ENCODE measurements at places on chromosomes 6 and 20.

DNA sequence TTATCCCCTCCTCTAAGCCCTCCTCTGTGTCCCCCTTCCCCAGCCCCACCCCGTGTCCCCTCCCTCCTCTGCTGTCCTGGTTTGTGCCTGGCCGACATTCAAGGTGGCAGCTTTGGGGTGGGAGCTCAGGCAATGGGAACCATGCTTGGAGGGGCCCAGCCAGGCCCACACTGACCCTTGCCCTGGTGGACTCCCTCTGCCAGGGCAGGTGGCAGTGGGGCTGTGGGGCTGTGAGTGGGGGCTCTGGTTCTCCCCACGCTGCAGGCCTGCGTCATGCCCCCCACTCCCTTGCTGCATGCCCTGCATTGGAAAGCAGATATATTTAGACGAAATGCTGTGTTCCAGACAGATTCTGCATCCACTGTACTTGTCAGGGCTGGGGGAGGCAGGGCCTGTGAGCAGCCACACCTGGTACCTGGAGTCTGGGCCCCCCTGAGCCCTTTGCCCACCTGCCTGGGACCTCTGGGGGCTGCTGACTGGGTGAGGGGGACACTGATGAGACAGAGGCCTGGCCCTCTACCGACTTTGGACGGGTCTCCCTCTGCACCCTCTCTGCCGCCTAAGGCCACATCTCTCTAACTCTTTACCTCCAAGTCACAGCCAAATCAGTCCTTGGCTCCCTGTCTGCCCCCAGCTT, 14.2 kb downstream of the DLGAP4 start:
- DNase-seq, result no peak

GRCh38 chr20:19875376-19876221, 117.5 kb downstream of the RIN2 start:
- no peak for DNase-seq

- no peak for DNase-seq
Observed at GRCh38 chr6:168724669-168725570, 283.9 kb downstream of the SMOC2 start.

- DNase-seq, result no peak
Observed at GRCh38 chr20:36784900-36785299, 11.3 kb upstream of the DSN1 start.

- DNase-seq, result no peak
Observed at GRCh38 chr6:52522151-52522626, 54.7 kb downstream of the TRAM2 start.

DNA sequence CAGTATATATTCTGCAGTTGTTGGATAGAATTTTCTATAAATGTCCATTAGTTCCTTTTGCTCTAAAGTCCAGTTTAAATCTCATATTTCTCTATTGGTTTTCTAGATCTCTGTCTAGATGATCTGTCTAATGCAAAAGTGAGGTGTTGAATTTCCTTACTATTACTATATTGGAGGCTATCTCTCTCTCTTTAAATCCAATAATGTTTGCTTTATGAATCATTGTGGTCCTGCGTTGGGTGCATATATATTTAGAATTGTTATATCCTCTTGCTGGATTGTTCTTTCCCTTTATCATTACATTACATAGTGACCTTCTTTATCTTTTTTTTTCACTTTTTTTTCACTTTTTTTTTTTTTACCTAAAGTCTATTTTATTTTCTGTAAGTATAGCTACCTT, 208.5 kb upstream of the ASCC3 start:
- DNase-seq, result no peak

GRCh38 chr6:55469951-55470366, 109.0 kb downstream of the HMGCLL1 start:
- DNase-seq, result no peak

- no peak for DNase-seq
Observed at GRCh38 chr6:166777096-166777630, 150.1 kb upstream of the RPS6KA2 start.

DNA sequence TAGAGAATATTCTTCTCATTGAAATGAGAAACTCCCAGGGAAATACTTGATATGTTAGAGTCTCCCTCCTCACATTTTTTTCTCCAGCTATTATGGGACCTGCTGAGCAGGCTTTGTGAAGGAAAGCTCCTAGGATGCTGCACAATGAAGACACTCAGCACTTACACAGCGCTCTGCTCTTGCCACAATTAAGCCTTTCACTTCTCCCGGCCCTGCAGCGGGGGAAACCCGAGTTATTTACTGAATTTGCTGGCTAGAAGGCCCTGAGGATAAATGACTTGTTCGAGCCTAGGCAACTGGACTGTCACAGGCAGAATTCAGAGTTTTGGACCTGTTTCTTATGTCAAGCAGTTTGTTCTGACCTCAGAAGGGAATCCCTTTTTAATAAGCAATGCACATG, 102.0 kb downstream of the MAP3K7 start:
- no peak for DNase-seq

DNA sequence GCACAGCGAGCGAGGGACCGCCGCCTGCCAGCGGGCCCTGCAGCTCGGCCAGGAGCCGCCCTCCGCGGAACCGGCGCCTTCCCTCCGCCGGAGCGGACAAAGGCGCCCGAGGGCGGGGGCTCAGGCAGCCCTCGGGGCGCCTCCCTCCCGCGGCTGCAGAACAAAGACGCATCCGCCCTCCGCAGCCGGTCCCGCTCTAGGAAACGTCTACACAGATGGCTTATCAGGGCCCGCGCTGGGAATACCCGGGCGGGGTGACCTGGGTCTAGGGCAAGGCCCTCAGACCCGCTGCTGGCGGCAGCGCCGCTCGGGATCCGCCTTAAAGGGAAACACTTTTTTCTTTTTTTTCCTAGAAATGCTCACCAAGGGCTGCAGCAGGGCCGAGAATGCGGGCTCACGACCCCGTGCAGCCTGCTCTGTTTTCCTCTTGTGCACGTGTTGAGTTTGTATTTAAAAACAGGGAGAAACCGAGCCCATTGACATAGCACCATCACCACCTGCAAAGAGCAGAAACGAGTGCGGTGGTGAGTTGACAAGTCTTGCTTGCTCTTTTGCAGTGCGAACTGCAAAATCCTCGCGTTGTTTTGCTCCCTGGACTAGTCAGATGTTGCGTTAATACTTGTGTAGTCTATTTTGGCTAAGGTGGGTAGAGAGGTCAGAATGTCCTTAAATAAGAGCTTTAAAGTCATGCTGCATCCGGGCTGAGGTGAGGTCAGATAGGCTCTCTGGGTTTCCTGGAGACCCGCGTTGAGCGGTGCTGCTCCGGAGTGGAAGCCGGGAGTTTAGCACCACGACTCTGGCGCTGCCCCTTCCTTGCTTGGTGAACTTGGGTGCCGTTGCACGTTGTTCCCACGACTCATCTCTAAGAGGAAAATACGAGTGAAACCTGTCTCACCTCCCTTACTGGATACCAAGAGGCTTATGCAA, 1.1 kb upstream of the RPS6KA2 start:
- DNase-seq, result no peak

DNA sequence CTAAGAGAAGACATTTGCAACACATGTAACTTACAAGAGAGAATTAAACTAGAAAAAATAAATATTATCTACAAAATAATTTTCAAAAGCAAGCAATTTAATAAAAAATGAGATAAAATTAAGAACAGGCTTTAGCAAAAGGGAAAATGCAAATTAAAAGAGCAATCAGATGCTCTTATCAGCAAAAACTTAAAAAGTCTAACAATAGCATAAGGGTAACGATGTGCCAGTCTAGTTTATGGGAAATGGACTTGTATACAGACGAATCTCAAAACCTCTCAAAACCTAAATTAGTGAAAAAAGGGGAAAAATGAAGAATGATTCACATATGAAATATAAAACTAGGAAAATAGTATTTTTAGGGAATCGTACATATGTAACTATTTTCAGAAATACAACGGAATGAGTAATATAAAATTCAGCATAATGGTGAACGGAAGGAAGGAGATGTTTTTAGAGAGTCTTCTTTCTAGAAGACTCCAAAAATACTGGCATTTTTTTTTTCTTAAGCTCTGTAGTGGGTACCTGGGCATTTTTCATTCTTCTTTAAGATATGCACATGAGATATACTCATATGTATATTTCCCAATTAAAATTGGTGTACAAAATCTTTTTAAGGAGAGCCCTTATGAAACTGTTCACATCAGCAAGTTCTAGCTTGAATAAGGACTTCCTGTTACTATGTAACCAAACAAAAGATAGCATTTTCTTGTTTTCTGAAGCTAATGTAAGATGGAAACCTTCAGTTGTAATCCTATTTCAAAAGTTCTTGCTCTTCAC, 927 bp upstream of the MANEA start:
- DNase-seq, result no peak

DNA sequence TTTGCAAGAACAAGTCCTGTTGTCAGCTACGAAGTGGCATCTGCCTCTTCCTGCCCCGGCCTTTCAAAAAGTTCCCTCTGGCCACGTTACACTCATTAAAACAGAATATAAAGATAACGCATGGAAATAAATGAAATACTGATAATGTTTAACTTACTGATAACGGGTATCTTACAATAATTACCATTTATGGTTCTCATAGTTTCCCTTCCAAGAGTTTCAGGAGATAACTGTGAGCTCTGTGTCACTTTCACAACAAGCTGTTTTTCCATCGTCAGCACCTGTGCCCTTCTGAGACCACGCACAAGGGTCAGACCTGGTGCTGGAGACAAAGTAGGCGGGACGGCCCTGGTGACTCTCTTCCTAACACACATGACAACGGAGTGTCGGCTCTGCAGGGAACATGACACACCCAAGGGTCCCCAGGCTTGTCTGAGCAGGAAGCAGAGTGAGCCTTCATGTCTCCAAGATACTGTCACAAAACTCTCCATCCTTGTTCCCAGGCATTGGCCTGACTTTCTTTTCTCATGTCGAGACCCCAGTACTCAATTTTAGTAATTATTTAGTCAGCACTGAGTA, 86.2 kb upstream of the THBS2 start:
- no peak for DNase-seq

DNA sequence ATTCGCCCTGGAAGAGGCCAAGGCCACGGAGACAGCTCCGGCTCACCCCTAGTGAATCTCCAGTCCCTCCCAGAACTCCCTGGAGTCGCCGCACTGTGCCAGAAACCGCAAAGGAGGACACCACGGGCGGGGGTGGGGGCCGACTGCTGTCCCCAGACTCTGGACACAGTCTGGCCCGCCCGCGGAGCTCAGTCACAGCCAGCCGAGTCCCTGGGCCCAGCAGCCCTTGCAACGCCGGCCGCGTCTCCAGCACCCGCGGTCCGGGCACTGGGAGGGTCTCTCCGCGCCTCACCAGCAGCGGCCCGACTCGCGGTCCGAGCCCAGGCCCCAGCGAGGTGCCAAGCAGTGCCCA, 518 bp downstream of the PEX6 start:
- DNase-seq, result no peak

DNA sequence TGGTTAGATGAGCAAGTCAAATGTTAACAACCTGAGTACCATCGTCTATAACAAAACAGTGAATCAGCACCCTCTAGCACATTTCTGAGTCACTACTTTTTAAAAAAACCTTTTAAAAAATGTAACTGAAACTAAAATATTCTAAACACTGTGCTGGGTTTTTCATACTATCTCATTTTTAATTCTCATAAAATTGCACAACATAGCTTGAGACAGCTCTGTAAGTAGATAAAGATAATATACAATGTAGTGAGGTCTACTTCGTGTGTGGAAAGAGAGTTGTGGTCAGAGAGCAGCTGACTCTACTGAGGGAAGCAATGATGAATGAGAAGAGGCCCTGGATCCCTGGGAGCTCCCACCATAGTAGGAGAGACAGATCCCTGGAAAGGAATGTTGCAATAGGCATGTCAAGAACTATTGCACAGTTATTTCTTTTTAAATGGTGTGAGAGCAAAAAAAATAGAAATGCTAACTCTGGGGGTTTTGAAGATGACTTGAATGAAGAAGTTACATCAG, 13.6 kb upstream of the CALHM6 start:
- no peak for DNase-seq

DNA sequence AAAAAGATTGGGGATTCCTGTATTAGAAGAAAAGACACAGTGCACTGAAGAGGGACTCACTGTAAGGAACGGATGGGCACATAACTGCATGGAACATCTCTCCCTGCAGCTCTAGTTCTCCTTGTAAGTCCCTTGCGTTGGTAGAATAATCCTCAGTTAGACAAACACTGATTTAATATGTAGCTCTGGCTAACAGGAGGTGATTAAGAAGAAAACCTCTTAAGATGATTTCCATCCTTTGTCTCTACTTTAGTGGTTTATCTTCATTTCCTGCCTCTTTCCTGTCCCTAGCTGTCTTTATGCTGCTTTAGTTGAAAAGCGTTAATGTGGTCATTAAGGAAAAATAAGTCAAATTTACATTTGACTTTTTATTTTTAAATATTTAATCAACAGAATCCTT, 86.6 kb downstream of the SLC16A10 start:
- no peak for DNase-seq

- no peak for DNase-seq
Observed at GRCh38 chr6:44238687-44239350, 8.1 kb upstream of the HSP90AB1 start.

DNA sequence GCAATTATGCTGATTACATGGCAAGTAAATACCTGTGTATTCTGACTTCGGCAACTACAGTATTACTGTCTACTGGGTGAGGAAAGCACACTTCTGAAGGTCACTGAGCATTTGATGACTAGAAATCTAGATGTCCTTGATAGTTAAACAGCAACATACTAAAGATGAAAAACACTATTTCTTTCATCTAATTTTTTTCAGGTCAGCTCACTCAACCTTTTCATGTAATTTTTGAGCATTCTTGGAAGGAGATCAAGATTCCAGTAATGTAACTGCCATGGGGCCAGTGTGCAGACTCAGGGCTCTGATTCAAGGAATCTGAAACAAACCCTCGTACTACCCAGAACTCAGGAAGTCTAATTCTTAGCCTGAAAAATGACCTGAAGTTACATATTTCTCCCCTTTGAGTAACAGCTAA, 222.6 kb upstream of the TAB2 start:
- no peak for DNase-seq

DNA sequence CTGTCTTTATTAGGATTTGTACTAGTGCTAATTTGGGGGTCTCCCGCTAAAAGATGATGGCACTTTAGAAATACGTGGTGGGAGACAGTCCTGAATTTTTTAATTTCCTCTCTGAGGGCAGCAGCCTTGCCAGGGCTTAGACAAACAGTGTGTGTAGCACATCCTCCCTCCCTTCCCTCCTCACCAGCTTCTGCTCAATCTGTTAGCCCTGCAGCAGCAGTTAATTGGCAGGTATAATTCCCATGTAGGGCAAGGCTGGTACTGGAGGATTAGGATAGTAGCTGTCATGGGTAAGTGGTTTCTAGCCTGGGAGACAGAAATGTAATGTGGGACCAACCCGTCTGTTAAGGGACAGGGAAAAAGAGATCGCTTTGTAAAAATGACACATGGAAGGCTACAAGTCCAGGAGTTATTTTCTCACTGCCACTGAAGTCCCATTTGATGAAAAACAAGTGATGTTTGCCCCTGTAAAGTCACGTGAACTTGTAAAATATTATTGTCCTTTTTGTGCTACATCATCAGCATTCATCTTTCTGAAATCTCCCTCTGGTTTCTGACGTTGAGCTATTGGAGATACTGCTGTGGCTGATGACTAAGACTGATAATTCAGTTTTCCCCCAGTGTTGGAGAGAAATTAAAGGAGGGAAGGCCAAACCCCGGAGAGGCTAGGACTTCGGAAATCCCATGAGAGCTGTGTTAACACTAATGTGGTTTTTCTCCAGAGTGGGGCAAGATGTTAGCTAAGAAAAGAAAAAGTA, 40.6 kb downstream of the CTNNBL1 start:
- DNase-seq, result no peak

Data from iPS DF 6.9 (cell line).